ENCODE measurements at places on chromosomes 4 and X.

- DNase-seq = no peak
Observed at GRCh38 chr4:14701896-14702295, 300.4 kb upstream of the CPEB2 start.

GRCh38 chr4:145285928-145286327 is 105.5 kb upstream of the OTUD4 start:
- DNase-seq = no peak

GRCh38 chr4:186946136-186946535 is 222.5 kb upstream of the FAT1 start:
- no peak for DNase-seq

DNA sequence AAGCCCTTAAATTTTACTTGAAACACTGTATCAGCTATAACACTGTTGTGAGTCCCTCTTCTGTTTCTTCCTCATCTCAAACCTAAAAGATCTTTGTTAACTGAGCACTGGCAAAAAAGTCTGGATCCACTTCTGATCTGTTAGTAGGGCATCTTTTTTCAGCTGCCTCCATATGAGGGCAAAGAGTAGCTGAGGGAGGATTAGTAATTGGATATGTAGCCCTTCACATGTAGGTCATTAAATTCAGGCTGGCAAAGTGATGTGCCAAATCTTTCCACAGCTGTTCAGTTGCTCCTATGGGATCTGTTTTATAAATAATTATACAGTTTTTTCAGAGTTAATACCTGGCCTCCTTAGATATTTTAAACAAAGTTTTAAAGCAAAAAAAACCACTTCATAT is 1.1 kb upstream of the TRMT10A start:
- no peak for DNase-seq

DNA sequence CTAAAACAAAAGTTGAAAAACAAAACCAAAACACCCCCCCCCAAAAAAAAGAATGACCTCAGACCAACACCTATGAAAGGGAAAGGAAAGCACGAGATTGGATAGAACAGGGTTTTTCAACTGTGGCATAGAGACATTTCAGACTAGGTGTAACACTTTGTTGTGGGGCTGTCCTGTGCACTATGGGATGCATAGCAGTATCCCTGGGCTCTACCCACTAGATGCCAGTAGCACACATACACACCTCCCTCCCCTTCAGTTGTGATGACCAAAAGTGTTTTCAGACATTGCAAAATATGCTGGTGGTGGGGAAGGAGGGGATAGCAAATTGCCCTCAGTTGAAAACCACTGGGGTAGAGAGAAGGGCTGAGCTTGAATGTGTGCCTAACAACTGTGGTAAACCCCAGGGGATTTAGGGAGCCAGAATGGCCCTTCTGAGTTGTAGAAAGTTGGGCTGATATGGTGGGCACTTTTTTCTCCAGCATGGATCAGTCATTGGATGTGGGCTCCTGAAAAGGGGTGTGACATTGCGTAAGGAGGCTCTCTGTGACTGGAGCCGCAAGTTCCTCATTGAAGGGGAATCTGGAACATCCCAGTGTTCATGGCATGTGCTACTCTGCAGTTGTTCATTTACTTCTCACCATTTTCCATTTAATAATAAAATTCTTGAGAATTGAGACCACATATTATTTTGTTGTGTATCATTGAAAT is 8.8 kb upstream of the GEMIN8 start:
- DNase-seq = no peak

DNA sequence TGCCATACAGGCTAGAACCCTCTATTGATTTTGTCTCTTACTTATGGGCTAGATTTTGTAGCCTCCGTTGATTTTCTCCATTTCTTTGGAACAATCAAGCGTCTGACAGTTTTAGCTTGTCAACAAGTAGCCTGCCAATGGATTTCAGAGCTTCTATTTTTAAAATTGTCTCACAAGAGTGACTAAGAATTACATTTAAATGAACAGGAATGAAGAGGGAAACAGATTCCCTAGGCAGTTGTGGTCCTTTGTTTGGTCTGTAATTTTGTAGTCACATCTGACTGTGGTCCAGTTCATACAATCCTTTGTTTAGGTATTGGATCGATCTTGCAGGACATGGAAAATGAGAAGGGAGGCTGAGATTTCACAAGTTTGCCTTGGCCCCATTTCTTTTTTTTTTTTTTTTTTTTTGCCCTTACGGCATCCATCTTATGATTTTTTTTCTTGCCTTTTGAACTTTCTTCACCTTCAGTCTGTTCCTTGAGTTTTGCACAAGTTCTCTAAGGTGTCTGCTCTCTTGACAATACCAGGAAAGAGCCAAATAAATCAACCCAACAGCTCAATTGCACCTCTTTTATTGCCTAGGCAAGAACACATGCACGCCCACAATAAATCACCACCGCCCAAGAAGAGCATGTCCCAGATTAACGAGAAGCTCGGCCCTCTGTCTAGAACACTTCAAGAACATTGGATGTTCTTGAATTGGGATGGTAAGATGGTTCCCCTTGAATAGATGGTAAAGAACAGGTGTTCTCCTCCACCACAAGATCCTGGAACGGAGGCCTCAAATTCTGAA is 86.5 kb upstream of the EGFL6 start:
- no peak for DNase-seq

DNA sequence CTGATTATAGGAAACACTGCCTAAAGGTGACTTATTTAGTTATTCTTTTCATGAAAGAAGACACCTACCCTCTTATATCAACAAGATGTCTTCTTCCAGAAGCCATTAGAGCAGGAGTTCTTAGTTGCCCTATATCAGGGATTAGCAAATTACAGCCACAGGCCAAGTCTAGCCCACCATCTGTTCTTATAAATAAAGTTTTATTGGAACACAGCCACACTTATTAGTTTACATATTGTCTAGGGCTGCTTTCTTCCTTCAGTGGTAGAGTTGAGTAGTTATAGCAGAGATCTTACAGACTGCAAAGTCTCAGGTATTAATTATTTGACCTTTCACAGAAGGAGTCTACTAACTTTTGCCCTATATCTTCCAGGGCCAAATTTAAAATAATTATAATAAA is 157.2 kb upstream of the NOCT start:
- DNase-seq = no peak
